Activated naive CD4-positive, alpha-beta T cell treated with anti-CD3 and anti-CD28 coated beads, Interleukin-2, amount 50 U/mL, for 72 hours (primary cell): ENCODE measurements at places on chromosomes 1 and 21. TPM values are rescaled to one million over a fixed set of nuclear protein-coding genes. Genes with fewer than 3 reads are reported as not detected.

DNA sequence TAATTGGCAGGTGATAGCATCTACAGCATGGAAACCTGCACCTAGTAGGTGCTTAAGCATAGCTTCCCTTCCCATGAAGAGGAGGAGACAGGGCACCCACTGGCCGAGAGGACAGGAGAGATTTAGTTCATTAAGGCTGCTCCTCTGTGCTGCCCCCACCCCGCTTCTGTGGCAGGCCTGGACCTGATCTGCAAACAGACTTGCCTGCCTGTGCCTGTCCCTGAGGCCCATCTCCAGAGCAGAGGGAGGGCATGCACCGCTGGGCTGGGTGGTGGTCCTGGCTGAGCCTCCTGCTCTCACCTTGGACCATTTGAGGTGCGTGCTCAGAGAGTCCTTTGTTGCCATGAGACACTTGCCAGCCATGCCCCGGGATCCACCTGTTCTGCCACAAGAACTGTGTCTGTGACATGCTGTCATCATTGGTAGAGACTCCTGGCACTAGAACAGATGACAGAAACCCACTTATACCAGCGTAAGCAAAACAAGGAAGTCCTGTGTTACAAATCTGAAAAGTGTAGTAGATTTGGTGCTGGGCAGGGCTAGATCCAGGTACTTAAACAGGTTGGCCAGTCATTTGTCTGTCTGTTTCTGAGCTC is 55.6 kb downstream of the PTPRF start:
- no peak for DNase-seq

The OR6K3 gene
- not detected for total RNA-seq

DNA sequence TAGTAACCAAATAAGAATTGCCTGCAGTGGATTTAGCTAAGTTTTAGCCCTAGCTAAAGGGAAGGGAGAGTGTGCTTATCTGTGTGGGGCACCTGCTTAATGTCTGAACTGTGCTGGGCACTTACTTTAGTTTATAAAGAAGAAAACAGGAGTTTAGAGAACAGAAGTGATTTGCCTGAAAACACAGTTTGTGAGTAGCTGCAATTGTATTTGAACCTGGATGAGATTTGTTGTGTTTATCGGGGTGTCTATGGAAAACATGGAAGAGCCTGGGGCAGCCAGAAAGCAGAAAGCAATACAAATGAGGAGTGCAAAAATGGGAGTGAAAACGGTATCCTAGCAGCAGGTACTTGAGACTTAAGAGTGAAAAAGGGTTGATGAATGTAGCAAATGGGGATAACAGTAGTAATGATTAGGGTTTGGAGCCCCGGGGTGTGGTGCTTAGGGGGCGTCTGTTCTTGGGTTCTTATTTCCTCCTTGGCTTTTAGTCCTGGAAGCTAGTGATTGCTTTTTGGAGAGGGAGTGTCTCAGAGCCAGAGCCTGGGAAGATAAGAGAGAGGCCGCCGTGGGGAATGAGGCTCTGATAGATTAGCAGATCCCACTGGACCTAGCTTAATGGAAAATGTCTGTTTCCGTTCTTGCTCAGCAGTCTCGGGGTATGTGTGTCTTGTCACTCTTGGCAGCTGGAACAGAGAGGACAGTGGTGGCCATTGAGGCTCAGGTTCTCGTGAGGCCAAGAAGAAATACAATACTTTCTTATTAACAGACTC is 5.6 kb downstream of the PRCC start:
- DNase-seq, result no peak

DNA sequence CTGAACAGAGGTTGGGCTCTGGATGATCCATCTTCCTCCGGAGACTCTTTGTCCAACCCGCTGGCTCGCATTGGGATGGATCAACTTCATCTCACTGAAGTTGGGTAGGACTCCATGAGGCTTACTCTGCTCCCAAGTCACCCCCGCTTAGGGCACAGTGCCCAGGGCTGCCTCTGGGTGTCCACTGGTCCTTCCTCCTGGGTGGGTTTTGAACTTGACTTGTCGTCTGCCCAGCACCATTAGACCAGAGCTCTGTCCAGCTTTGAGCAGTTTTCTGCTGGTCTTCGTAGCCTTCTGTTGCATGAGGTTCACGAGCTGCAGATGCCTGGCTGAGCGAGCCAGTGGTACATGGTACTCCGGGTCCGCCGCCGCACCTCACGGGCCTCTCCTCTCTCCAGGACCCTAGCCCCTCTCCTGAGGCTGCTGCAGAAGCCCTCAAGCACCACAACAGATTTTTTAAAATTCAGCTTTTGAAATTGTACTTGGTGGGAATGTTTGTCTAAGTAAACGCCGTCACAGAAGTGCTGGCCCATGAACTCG is 33.8 kb upstream of the COL6A1 start:
- no peak for DNase-seq

The RBBP5 gene
- total RNA-seq, result 24.6 TPM

GRCh38 chr1:35454616-35455015 is 102.6 kb downstream of the KIAA0319L start:
- DNase-seq, result no peak
